GM10248 (cell line): ENCODE measurements at places on chromosomes 12 and 14.
A peak's percentile ranks its signal among the peaks of the same experiment; 100 is the strongest.

DNA sequence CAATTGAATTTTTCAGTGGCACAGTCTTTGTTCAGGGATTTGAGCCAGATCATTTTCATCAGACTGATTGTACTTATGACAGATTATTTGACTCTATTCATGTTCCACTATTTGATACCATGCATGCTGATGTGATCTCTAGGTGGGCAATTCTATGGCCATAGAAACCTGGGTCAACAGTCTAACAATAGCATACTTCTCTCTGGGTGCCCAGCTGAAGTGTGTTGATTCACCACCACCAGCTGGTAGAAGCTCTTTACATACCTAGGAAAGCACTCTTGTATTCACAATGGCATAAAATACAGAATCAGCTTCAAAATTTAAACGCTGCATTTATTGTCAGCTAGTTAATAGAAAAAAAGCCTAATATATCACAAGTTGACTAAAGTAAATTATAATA, 90.2 kb upstream of the TMTC2 start:
- DNase-seq: no peak

DNA sequence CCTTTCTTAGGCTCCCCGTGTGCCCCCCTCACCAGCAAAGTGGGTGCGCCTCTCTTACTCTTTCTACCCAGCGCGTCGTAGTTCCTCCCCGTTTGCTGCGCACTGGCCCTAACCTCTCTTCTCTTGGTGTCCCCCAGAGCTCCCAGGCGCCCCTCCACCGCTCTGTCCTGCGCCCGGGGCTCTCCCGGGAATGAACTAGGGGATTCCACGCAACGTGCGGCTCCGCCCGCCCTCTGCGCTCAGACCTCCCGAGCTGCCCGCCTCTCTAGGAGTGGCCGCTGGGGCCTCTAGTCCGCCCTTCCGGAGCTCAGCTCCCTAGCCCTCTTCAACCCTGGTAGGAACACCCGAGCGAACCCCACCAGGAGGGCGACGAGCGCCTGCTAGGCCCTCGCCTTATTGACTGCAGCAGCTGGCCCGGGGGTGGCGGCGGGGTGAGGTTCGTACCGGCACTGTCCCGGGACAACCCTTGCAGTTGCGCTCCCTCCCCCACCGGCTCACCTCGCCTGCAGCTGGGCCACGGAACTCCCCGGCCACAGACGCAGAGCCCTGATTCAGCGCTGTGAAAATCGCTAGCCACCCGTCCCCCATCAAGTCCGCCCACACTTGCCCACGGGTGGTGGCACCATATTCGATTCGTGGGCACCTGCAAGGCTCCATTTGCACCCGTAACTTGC, 1.3 kb downstream of the TMEM233 start:
- DNase-seq: peak; percentile 23

DNA sequence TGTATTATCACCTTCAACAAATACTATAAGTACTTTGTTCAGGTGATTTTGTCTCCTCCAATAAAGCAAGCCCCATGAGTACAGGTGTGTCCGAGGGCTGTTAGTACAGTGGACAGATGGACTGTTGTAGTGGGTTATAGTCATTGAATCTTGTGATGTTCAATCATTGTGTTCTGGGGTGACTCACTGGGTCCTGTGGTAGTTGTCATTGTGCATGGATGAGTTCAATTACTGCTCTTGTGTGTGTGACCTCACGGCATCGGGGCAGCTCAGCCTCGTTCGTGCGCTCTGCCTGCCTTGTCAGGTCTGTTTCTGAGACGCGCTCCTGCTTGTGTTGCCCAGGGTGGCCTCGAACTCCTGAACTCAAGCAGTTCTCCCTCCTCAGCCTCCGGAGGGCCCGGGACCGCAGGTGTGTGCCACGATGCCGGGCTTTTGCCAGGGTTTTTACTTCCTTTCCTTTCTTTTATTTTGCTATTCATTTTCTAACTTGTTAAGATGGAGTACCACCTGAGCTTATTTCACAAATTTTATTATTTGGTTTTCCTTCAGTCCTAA, 72.2 kb downstream of the DDX51 start:
- no peak for DNase-seq

DNA sequence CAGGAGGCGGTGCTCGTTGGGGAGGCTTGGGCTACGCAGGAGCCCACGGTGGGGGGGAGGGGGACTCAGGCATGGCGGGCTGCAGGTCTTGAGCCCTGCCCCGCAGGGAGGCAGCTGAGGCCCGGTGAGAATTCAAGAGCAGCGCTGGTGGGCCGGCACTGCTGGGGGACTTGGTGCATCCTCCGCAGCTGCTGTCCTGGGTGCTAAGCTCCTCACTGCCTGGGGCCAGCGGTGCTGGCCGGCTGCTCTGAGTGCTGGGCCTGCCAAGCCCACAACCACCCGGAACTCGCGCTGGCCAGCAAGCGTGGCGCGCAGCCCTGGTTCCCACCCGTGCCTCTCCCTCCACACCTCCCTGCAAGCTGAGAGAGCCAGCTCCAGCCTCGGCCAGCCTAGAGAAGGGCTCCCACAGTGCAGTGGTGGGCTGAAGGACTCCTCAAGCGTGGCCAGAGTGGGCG, 3.2 kb downstream of the METTL25 start:
- no peak for DNase-seq

DNA sequence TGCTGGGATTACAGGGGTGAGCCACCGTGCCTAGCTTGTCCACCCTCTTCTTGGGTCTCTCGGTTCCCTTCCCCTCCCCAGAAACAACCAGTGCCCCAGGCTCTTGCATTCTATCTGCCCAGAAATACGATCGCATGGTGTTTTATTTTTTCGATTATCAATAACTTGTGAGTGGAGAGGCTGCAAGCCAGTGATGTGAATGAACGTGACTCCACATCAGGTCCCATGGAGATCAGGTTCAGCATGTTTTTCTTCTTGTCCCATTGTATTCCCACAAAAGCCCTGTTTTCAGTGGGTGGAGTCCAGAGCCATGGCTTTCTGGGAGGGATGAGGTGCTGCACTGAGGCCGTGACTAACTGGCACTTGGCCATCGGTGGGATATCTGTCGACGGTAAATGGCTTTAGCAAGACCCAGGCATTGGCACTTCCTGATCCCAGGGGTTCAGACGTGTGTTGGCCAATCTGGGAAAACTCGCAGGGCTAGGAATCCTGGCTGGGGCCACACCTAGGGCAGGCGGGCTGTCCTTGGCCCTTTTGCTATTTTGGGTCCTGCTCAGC, 12.7 kb upstream of the HNF1A start:
- no peak for DNase-seq

DNA sequence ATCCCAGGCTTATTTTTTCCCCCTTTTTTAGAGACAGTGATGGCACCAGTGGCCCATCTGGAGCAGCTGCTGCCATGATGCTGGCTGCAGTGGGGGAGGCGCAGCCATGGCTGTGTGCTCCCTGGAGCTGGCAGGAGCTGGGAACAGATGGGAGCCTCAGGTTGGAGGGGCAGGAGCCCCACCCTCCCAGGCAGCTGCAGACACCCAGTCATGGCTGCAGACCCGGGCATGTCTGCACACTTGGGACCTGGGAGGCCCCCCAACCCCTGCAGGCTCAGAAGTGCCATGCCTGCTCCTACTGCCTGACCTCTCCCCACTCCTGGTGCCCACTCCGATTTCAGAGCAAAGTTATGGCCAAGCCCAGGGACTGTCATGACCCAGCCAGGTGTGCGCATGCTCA, 25.1 kb downstream of the CDKL1 start:
- no peak for DNase-seq

GRCh38 chr14:92093320-92093719, 13.1 kb downstream of the ATXN3 start:
- DNase-seq: no peak

DNA sequence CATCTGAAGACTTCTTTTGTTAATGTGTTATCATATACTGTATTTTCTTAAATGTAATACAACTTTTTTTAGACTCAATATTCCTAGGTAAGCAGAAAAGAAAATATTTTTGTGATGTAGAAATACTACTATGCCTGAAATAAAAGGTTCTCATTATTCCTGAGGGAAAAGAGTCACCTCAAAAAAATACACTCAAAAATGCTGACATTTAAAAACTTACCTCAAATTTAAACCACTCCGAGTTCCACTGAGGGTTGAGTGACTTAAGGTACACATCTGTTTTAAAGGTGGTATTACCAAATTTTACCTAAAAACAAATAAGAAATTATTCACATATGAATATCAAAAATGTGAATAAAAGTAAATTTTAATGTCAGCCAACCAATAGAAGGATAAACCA, 9.3 kb downstream of the C2CD5 start:
- DNase-seq: no peak

- no peak for DNase-seq
Observed at GRCh38 chr14:91143862-91144261, 30.0 kb downstream of the DGLUCY start.

- no peak for DNase-seq
Observed at GRCh38 chr12:119410396-119410795, 75.9 kb downstream of the CCDC60 start.
